ENCODE measurements at places on chromosomes 5 and 9.

- no peak for DNase-seq
Observed at GRCh38 chr9:106868565-106868964, 5.6 kb downstream of the ZNF462 start.

DNA sequence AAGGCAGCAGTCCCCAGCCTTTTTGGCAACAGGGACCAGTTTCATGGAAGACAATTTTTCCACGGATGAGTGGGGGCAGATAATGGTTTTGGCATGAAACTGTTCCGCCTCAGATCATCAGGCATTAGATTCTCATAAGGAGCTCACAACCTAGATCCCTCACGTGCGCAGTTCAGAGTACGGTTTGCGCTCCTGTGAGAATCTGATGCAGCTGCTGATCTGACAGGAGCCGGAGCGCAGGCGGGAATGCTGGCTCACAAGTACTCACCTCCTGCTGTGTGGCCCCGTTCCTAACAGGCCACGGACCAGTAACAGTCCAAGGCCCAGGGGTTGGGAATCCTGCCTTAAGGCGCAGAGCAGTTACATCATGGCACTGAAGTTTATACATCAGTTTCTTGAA lies 3.3 kb upstream of the BRD3 start:
- no peak for DNase-seq

DNA sequence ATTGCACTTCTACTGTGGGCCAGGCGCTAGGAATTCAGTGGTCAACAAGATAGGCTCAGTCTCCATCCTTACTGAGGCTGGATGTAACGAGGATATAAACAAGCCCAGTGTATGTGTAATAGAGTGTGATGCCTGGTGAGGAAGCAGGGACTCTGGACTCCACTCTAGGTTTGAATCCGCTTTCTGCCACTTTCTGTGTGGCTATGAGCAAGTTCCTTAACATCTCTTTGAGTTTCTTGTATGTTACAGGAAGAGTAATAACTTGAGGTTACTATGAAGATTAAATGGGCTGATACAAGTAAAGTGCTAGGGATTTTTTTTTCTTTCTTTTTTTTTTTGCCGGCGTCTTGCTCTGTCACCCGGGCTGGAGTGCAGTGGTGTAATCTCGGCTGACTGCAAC lies 12.4 kb downstream of the DOCK2 start:
- no peak for DNase-seq

DNA sequence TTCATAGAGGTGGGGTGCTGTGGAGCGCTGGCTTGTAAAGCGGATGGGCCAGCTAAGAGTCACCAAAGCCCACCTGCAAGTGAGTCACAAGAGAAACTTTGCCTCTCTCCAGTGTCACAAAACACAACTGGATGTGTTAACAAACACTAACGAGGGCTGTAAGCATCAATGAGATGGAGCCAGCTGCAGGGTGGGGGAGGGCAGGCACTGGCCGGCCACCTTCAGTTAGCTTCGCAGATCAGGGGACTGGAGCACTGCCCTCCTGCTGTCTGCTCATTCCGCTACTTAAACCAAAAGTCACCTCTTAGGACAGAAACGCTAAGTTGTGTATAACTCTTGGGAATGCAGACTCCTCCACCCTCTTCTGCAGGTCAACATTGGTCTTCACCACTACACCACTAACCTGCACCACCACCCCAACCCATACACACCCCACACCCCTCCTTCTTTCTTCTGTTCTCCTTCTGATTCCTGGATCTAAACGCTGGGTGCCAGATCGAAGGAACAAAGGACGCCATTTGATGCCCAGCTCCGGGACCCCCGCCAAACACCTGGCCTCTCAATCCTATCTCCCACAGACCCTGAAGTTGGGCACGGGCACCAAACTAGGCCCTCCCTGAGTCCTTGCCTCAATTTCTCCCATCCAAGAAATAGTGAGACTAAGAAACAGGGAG lies 2.1 kb downstream of the ARSI start:
- DNase-seq = no peak

DNA sequence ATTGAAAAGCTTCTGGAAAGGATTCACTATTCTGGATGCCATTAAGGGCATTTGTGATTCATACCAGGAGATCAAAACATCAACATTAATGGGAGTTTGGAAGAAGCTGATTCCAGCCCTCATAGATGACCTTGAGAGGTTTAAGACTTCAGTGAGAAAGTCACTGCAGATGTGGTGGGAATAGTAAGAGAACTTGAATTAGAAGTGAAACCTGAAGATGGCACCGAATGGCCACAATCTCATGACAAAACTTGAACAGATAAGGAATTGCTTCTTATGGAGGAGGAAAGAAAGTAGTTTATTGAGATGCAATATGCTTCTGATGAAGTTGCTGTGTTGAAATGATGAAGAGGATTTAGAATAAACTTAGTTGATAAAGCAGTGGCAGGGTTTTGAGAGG lies 254.6 kb upstream of the SLC24A2 start:
- DNase-seq = no peak

- no peak for DNase-seq
Observed at GRCh38 chr5:175516933-175517823, 38.8 kb downstream of the SFXN1 start.

GRCh38 chr5:139796061-139796806 lies 626 bp downstream of the PSD2 start:
- DNase-seq = no peak

DNA sequence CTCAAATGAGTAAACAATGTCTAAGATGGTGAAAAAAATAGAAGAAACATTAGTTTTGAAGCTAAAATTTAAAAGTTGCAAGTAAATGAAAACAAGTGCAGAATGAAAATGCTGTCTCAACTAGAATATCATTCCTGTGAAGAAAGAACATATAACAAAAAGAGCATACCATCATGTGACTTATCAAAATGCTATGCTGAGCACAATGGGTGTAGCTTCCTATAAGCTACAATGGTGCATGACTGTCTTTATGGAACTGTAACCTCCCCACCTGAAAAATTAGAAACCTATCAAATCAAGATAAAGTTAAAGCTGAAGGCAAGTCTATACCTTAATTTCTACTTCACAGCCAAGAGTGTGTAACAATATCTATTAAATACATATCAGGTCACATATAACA lies 192.0 kb downstream of the AP3B1 start:
- DNase-seq = no peak
